ENCODE measurements at places on chromosomes 6 and 20. TPM values are rescaled to one million over a fixed set of nuclear protein-coding genes. Genes with fewer than 3 reads are reported as not detected.

Gene GHRH
- not detected for total RNA-seq

Gene ETV7
- total RNA-seq: 0.18 TPM

- H3K27me3 ChIP-seq: peaks cover 41% of the 10 kb centered on the region
- H3K4me1 ChIP-seq: no peaks in the 10 kb centered on the region
- H3K4me3 ChIP-seq: no peak overlapping the region
- DNase-seq: no peak
- H3K27ac ChIP-seq: no peak overlapping the region
- no peaks in the 10 kb centered on the region for H3K36me3 ChIP-seq
These were observed 35.7 kb upstream of the CDH22 start for GRCh38 chr20:46343975-46344357.

GRCh38 chr6:41326092-41326491, 9.3 kb upstream of the NCR2 start:
- no peaks in the 10 kb centered on the region for H3K36me3 ChIP-seq
- no peaks in the 10 kb centered on the region for H3K4me1 ChIP-seq
- no peak for DNase-seq
- H3K27me3 ChIP-seq: peaks cover 32% of the 10 kb centered on the region

DNA sequence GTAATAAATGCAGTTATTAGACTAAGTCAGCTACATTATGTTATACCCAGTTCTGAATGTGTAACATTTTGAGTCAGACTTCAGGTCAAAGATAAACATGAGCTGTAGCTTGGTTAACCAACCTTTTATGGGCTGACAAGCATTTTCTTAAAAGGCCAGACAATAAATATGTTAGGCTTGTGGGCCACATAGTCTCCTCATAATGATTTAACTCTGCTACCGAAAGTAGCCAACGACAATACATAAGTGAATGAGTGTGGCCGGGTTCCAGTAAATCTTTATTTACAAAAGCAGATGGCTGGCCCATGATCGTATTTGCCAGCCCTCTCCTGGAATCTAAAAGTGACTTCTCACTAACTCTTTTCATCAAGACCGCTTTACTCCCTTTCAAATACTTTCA, 49.9 kb downstream of the ATG5 start:
- H3K4me3 ChIP-seq: no peak overlapping the region
- no peaks in the 10 kb centered on the region for H3K27me3 ChIP-seq
- H3K27ac ChIP-seq: no peak overlapping the region

GRCh38 chr6:134287859-134288537, 29.9 kb downstream of the SGK1 start:
- H3K27me3 ChIP-seq: no peaks in the 10 kb centered on the region
- no peaks in the 10 kb centered on the region for H3K36me3 ChIP-seq
- peak overlapping the region; percentile 61 for H3K27ac ChIP-seq
- peaks cover 9% of the 10 kb centered on the region for H3K4me1 ChIP-seq
- peak; percentile 74 for DNase-seq

DNA sequence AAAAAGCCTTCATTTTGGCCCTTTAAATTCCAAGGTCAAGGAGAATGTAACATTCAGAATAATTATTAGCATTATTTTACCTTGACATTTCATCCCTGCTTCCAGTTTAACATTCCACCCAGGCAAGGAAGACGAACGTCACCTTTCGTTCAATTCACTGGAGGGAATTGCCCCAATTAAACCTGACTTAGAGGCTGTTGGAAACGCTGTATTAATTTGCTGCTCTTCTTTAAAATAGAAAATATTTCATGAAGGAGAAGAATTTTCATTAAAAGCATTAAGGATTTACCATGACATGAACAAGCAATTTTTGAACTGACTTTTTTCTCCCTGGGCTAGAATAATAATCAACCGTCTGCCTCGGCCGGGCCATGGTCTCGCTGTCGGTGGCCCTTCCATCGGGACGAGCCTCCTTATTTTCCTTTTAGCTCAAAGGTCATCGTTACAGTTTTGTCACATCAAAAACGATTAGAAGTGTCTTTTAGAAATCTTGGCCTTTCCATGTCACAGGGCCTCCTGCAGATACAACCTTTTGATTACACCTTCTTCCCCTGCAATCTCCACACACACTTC, 282.9 kb upstream of the SOX4 start:
- no peaks in the 10 kb centered on the region for H3K27me3 ChIP-seq
- H3K27ac ChIP-seq: no peak overlapping the region
- DNase-seq: no peak
- H3K4me3 ChIP-seq: no peak overlapping the region
- no peaks in the 10 kb centered on the region for H3K36me3 ChIP-seq
- no peaks in the 10 kb centered on the region for H3K4me1 ChIP-seq

Gene SIRT5
- 5.0 TPM for total RNA-seq

GRCh38 chr6:106300944-106301343, 24.6 kb downstream of the ATG5 start:
- no peak overlapping the region for H3K4me3 ChIP-seq
- no peaks in the 10 kb centered on the region for H3K27me3 ChIP-seq
- peak; percentile 65 for DNase-seq
- H3K27ac ChIP-seq: no peak overlapping the region
- no peaks in the 10 kb centered on the region for H3K36me3 ChIP-seq
- no peaks in the 10 kb centered on the region for H3K4me1 ChIP-seq

DNA sequence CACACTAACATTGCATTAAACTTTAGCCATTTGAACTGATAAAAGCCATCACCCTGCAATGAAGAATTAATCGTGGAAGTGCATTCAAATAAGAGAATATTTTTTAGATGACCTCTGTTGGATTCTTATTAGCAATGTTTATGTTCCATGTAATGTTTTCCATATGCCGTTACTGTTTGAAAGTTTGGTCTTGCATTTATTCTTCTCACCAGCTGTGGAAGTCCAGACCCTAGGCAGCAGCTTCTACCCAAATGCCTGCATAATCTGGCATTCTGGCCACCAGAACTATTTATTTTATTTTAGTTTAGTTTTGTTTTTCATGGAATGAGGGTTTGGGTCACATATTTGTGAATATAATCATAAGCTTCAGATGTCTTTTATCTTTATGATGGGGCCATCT, 140.4 kb downstream of the SAMD5 start:
- H3K36me3 ChIP-seq: no peaks in the 10 kb centered on the region
- H3K27me3 ChIP-seq: no peaks in the 10 kb centered on the region
- peak; percentile 81 for DNase-seq
- H3K27ac ChIP-seq: peak overlapping the region; percentile 57
- no peak overlapping the region for H3K4me3 ChIP-seq

DNA sequence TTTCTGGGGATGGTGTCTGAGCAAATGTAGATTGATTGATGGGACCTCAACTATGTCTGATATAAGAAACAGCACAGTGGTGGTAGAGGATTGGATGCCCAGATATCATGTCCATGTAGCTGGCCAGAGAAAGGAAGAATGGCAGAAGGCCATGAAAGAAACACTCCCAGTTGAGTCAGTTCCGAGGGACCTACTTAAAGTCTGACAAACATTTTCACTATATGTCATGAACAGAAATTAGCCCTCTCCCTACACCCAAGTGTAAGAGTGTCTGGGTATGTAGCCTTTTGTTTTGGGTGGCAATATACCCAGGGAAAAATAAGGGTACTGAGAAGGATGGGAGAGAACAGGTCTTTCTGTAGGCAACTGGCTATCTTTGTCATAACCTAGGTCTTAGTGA, 434.2 kb downstream of the BCKDHB start:
- peak overlapping the region; percentile 3 for H3K27ac ChIP-seq
- H3K27me3 ChIP-seq: no peaks in the 10 kb centered on the region
- H3K4me3 ChIP-seq: no peak overlapping the region

- peaks cover 2% of the 10 kb centered on the region for H3K4me1 ChIP-seq
- H3K36me3 ChIP-seq: no peaks in the 10 kb centered on the region
- no peaks in the 10 kb centered on the region for H3K27me3 ChIP-seq
These were observed 25.0 kb downstream of the SLC22A1 start for GRCh38 chr6:160146454-160147145.

Gene ENPP5
- under 0.01 TPM for total RNA-seq

DNA sequence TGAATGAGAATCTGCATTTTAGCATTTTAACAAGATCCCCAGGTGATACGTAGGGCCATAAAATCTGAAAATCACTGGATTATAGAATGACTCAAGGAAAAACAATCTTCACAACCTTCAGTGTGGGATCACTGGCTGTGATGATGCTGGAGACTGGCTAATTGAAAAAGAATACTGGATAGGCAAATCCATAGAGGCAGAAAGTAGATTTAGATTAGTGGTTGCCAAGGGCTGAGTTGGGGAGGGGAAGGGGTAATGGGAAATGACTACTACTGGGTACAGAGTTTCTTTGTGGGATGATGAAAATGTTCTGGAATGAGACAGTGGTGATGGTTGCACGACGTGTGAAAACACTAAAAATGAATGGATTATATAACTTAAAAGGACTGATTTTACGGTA, 84.1 kb downstream of the CDK19 start:
- H3K4me3 ChIP-seq: no peak overlapping the region
- no peaks in the 10 kb centered on the region for H3K27me3 ChIP-seq
- DNase-seq: no peak
- no peak overlapping the region for H3K27ac ChIP-seq

DNA sequence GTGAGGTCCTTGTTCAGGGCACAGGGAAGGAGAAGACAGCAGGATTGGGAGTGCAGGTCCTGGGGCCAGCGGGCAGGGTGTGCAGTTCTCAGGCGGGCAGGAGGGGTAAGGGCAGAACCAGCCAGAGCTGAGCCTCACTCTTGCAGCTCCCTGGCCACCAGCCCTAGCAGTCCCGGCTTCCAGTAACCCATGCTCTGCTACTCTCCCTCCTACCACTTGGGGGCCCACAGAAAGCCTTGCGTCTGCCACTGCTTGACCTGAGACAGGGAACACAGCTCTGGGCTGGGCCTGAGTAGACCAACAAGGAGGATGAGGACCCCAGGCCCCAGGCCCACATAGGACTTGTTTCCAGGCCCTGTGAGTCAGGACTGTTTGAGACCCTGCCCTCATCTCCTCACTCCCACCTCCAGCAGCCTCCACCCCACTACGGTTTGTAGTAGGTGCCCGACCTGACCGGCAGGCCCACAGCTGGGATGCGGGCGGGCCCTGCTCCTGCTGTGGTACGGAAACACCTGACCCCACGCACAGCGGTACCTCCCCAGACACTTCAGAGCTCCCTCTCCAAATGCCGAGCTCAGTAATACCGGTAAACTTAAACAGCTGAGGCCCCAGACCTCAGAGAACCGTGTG, 39.2 kb downstream of the KCNK5 start:
- H3K4me3 ChIP-seq: no peak overlapping the region
- no peaks in the 10 kb centered on the region for H3K4me1 ChIP-seq
- no peaks in the 10 kb centered on the region for H3K27me3 ChIP-seq
- no peak overlapping the region for H3K27ac ChIP-seq
- peak; percentile 3 for DNase-seq
- no peaks in the 10 kb centered on the region for H3K36me3 ChIP-seq

DNA sequence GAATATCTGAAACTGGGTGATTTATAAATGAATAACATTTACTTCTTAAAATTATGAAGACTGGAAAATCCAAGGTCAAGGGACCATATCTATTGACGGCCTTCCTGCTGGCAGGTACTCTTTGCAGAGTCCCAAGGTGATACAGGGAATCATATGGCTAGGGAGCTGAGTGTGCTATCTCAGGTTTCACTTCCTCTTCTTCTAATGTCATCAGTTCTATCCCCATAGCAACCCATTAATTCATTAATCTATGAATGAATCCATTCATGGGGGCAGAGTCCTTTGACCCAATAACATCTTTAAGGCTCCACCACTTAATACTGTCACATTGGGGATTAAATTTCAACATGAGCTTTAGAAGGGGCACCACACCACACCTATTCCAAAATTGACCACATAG, 772.0 kb downstream of the HACE1 start:
- no peak overlapping the region for H3K4me3 ChIP-seq
- H3K4me1 ChIP-seq: no peaks in the 10 kb centered on the region
- H3K27me3 ChIP-seq: no peaks in the 10 kb centered on the region
- no peaks in the 10 kb centered on the region for H3K36me3 ChIP-seq

GRCh38 chr6:106106276-106107042, 20.3 kb downstream of the PRDM1 start:
- peaks cover 28% of the 10 kb centered on the region for H3K36me3 ChIP-seq
- no peak overlapping the region for H3K4me3 ChIP-seq
- H3K4me1 ChIP-seq: peaks cover 3% of the 10 kb centered on the region
- H3K27me3 ChIP-seq: no peaks in the 10 kb centered on the region

Gene HLA-DRA
- not detected for total RNA-seq

Gene ERVFRD-1
- total RNA-seq: not detected

- H3K27me3 ChIP-seq: no peaks in the 10 kb centered on the region
- H3K27ac ChIP-seq: no peak overlapping the region
- DNase-seq: no peak
- H3K4me1 ChIP-seq: no peaks in the 10 kb centered on the region
These were observed 71.9 kb upstream of the CNR1 start for GRCh38 chr6:88238065-88238464.

GRCh38 chr20:46357030-46357514, 48.8 kb upstream of the CDH22 start:
- no peak for DNase-seq
- no peak overlapping the region for H3K27ac ChIP-seq
- H3K36me3 ChIP-seq: peaks cover 27% of the 10 kb centered on the region
- H3K4me3 ChIP-seq: no peak overlapping the region

DNA sequence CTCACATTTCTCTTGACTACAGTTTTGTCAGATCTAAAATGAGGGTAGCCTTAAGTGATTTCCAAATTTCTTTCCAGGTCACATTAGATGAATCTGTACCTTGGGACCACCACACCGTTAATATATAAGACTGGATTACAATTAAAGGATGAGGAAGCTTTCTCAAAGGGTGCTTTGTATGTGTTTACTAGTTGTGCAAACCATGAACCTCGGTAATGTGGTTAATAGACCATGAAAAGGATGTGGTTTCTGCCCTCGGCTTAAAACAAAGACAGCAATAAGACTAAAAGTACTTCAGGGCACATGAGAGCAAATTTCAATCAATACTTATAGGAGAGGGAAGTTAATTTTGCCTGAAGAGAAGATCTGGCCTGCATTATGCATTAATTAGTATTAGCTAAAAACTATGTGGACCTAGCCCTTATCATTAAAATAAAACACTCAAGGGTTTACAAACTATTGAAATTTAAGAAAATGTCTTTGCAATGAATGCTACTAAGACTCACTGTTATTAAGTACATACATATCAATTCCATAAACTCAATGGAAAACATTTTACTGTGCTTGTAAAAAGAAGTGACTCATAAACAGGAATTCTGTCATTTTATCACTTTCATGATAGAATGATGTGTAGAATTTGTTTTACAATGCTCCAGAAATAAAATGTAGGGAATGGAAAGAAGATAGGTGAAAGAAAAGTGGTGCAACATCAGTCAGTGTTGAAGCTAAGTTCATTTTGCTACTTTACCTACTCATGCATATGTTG, 936 bp upstream of the TMX4 start:
- no peak overlapping the region for H3K4me3 ChIP-seq
- no peak for DNase-seq
- no peak overlapping the region for H3K27ac ChIP-seq
- H3K27me3 ChIP-seq: no peaks in the 10 kb centered on the region
- H3K36me3 ChIP-seq: no peaks in the 10 kb centered on the region
- H3K4me1 ChIP-seq: no peaks in the 10 kb centered on the region

Gene CCN6
- total RNA-seq: not detected
